ENCODE measurements at places on chromosomes 3 and 15. TPM values are rescaled to one million over a fixed set of nuclear protein-coding genes. Genes with fewer than 3 reads are reported as not detected.
A peak's percentile ranks its signal among the peaks of the same experiment; 100 is the strongest.

GRCh38 chr3:141094790-141095545, 43.8 kb downstream of the SPSB4 start:
- DNase-seq, result peak; percentile 29

DNA sequence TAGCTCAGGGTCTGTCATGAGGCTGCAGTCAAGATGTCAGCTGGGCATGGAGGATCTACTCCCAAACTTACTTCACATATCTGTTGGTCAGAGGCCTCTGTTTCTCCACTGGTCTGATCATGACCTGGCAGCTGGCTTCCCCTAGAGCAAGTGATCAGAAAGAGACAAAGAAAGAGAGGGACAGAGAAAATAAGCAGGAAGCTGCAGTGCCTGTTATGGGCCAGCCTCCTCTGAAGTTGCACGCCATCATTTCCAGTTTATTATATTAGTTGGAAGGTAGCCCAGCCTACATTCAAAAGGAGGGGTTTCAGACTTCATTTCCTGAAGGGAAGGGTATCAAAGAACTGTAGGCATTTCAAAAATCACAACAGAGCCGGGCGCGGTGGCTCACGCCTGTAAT, 5.0 kb upstream of the RPP25 start:
- no peak for DNase-seq

DNA sequence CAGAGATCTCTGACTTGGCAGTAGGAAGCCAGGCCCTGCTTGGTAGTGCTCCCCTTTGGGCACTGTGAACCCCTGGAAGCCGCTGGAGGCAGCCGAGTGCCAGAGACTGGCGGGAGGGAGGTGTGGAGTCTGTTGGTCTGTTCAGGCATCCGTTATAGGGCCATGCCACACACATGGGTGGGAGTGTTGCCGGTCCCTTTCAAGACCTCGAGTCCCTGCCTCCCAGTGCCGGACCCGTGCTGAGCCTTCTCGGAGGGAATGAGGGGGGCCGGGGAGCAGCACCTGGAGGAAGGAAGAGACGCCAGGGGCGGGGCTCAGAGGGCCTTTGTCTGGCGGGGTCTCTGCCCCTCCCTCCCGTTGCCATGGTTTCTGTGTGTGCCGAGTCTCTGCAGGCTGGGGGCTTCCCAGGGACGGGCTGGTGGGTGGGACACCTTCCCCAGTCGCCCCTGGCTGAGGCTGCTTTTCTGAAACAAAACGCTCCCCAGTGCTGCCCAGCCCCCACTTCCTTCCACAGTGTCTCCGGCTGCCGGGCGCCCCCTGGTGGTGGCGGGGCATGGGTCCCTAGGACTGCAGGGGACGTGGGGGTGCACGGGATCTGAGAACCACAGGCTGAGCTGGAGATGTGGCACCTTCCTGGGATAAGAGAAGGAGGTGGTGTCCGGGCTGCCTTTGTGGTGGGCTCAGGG, 10.0 kb downstream of the GNAI2 start:
- DNase-seq, result peak; percentile 88

DNA sequence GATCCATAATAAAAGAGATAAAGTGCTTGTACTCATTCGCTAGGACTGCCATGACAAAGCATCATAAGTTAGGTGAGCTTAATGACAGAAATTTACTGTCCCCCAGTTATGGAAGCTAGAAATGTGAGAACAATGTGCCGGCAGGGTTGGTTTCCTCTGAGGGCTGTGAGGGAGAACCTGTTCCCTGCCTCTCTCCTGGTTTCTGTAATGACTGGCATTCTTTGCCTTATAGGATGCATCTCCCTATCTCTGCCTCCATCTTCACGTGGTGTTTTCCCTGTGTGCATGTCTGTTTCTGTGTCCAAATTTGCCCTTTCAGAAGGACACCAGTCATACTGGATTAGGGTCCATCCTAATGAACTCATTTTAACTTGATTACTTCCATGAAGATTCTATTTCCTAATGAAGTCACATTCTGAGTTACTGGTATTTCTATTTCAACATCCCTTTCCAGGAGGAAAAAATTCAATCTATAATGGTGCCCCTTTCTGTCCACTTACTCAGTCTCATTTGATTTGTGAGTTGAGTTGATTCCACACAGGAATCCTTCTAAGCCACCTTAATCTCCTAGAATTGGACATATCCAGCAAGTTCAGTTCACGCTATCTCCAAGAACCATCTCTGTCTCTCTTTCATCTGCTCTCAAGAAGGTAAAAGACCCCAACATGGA, 71.2 kb upstream of the LIPC start:
- DNase-seq, result no peak

DNA sequence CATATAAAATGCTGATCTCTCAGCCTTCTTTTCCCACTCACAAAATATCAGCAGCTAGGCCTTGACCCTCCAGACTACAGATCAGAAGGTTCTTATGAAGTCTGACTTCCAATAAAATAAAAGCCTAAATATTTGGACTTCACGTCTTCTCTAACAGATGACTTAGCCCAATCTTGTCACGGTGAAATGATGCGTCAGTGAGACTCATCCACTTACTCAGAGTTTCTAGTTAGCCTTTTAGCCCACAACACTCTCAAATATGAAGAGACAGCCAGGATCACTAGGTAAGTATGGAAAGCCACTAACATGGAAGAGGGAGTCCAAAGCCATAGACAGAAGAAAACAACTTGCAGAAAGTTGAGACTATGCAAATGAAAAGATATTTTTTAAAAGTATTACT, 601.2 kb downstream of the PYDC2 start:
- DNase-seq, result no peak

DNA sequence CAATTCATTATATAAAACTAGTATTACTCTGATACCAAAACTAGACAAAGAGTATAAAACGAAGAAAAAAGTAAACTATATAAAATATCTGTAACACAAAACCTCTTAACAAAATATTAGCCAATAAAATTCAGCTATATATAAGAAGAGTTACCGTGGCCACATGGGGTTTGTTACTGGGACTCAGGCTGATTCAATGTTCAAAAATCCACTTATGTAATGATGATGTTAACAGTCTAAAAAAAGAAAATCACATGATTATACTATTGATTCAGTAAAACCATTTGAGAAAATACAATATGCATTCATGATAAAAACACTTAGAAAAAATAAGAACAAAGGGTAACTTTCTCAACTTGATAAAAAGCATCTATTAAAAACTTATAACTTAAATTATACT, 18.3 kb downstream of the P2RY1 start:
- DNase-seq, result no peak

- no peak for DNase-seq
These were observed 46.4 kb upstream of the CAPN7 start for GRCh38 chr3:15159501-15160136.

DNA sequence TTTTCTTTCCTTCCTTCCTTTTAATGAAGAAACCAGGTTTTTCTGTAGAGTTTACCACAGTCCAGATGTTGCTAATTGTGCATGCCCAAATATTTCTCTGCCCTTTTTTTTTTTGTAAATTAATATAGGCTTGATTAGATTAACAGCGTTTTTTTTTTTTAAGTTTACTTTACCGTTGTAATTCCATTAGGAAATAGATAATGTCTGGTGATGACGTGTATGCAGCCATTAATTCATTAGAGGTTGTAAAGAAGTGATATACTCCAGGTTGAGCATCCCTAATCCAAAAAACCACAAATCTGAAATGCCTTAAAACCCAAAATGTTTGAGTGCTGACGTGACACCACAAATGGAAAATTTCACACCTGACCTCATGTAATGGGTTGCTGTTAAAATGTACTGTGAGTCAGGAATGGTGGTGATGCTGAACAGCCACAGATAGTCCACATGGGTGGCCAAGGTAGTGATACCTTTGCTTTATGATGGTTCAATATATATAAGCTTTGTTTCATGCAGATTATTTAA, 43.2 kb downstream of the KNL1 start:
- no peak for DNase-seq

GRCh38 chr3:44568561-44568960, 13.6 kb downstream of the ZKSCAN7 start:
- no peak for DNase-seq

Gene SQOR
- 29.4 TPM for total RNA-seq

Gene CNTN4
- total RNA-seq, result 5.2 TPM

Gene SEMA3F
- 34.1 TPM for total RNA-seq

Gene DUOXA2
- 87.1 TPM for total RNA-seq
